ENCODE measurements at places on chromosomes 11 and 22. TPM values are rescaled to one million over a fixed set of nuclear protein-coding genes. Genes with fewer than 3 reads are reported as not detected.
A peak's percentile ranks its signal among the peaks of the same experiment; 100 is the strongest.

Gene CARD16
- 8.3 TPM for polyA plus RNA-seq

DNA sequence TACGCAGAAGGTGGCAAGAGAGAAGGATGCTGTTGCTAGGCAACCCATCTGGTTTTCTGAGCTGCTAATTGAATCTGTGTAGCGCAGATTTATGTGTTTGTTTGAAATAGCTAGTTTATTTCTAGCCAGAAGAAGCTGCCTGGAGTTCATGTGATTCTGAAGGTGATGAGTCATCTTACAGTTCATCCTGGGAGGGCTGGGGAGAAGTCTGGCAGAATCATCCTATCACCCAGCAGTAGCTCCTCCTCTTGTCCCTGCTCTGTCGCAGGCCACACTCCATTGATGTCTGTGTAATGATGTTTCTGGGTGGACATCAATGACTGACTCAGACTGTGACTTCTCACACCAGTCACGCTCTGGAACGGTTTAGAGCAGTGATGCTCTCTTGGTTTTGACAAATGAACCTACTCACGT is 4.8 kb upstream of the FBXO7 start:
- DNase-seq: peak; percentile 3

DNA sequence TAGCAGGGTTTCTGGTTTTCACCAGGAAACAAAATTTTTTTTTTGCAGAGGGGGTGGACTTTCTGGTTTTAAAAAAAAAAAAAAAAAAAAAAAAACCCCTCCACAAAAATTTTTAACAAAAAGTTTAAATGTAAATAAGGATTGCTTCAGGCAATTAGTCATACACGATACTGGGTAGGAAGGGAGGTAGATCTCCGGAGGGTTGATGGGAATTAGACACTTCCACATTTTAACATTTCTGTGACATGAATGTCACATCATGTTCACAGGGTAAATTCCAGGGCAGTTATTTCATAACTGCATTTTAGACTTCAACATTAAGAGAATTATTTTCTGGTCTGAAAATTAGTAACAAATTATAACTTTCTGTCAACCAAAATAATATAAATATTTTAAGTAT is 15.9 kb downstream of the NUP98 start:
- DNase-seq: no peak

Gene GGTLC2
- polyA plus RNA-seq: not detected

GRCh38 chr11:70460964-70461363 is 62.6 kb downstream of the CTTN start:
- no peak for DNase-seq

Gene OR10A2
- not detected for polyA plus RNA-seq

GRCh38 chr11:72238040-72238450 is 5.9 kb downstream of the PHOX2A start:
- DNase-seq: no peak

- DNase-seq: peak; percentile 83
Observed at GRCh38 chr22:46069521-46070214, 80.7 kb upstream of the PPARA start.

Gene TPH1
- polyA plus RNA-seq: 0.14 TPM

DNA sequence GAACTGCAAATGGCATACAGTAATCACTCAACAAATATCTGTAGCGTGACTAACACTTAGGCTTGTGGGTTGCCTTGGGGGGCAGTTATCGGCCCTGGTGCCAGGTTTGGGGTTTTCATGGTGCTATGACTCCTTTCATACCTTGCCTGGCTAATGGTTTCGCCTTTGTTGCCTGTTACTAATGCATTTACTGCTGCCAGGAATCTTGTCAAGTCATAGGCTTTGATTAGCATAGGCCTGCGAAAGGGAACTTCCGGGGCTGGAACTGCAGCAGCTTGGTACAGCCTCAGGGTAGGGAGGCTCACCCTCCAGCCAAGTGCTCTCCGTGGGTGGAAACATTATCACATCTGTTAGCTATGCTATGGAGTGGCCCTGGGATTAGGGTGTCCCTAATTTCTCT is 13.2 kb downstream of the SLC25A18 start:
- DNase-seq: no peak

Gene CHRNA10
- 3.9 TPM for polyA plus RNA-seq

DNA sequence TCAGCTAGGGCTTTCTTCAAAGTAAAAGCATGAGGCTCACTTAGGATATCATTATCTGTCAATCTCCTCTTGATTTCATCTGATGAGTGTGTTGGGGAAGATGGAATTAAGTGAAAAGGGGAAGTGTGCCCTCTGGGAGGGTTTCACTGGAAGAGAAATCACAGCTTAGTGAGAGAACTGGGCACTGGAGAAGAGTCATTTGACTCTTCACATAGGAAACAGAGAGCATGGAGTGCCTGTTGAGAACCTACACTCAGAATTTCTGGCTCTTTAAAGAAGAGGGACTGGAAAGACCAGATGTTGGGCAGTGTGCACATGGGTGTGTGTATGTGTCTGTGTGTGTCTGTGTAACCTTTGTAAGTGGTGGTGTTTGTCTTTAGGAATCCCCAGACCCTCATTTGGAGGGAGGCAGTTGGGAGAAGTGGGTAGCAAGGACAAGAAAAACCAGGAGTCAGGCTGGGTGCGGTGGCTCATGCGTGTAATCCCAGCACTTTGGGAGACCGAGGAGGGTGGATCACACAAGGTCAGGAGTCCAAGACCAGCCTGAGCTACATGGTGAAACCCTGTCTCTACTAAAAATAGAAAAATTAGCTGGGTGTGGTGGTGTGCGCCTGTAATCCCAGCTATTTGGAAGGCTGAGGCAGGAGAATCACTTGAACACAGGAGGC is 10.0 kb downstream of the STX3 start:
- no peak for DNase-seq

DNA sequence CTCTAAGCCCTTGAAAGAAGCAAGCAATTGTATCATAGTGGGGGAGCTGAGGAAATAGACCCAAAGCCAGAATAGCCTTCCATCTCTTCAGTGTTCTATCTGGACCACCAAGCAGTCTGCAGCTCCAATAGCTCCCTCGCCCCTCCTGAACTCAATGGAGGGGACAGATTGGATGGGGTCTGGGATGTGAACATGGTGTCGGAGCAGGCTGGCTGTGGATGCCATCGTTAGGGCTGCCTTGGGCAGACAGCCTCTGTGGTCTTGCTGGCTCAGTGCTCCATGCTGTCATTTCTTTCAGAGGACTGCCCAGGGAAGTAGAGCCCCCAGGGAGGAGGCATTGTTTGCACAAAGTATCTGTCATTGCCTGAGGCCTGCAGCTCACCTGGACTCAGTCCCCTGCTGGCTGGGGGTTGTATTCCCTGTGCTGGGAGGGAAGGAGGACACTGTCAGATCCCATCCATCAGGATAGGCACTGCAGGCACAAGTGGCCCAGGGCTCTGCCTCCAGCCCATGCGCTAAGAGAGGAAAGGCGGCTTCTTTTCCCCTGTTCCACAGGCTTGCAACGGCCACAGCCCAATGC is 537.7 kb downstream of the BUD13 start:
- DNase-seq: no peak

- no peak for DNase-seq
Observed at GRCh38 chr11:28491431-28491830, 383.2 kb downstream of the METTL15 start.

DNA sequence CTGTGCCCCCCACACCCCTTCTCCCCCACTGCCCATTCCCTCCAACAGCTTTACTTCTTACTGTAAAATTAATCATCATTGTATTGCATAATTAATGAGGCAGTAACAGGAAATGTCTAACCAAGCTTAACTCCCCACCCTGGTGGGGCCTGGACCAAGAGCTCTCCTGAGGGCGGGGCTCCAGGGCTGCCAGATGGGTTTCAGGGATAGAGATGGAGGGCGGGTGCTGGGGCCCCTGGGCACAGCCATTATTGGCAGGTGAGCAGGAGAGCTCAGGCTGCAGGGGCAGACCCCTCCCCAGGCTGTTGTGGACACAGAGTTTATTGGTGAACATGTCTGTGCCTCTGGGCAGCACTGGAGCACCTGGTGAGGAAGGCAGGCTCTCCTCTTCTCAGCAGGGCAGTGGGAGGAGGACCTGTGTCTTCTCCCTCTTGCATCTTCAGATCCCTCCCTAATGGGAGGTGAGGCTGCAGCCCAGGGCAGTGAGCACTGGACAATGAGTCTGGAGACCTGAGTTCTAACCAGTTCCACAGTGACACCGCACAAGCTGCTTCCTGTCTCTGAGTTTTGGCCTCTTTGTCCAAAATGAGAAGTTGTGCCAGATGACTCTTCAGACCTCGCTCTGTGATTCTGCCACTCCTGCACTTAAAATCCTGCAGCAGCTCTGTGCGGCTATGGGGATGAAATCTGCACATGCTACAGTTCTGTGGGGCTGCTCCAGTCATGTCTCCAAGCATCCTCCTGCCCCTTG is 233.3 kb downstream of the CEP164 start:
- no peak for DNase-seq

- DNase-seq: no peak
Observed at GRCh38 chr11:2839395-2839943, 46.1 kb downstream of the CDKN1C start.

Gene ASPHD2
- polyA plus RNA-seq: 1.6 TPM

- no peak for DNase-seq
Observed at GRCh38 chr11:117547195-117547850, 219.7 kb downstream of the CEP164 start.

Gene GNAZ
- 3.5 TPM for polyA plus RNA-seq

Gene SLC7A4
- 1.0 TPM for polyA plus RNA-seq

DNA sequence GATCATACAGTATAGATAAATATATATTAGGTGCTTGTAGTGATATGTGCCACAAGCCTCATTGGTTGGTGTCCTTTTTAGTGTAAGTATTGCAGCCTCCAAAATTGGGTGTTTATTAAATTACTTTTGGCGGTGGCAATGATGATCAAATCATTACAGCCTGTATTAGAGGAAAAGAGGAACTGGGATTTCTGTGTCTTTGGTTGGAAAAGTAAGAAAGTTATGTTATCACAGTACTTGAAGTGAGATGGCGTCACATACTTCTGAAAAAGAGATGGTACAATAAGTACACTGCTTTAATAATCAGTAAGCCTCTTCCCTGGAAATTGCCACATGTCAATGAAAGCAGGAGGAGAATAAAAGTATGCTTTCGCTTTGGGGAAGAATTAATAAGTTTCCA is 523 bp upstream of the MPZL3 start:
- DNase-seq: no peak

GRCh38 chr11:19923626-19924025 is 211.0 kb downstream of the NAV2 start:
- DNase-seq: no peak

Gene STK33
- polyA plus RNA-seq: 4.1 TPM

DNA sequence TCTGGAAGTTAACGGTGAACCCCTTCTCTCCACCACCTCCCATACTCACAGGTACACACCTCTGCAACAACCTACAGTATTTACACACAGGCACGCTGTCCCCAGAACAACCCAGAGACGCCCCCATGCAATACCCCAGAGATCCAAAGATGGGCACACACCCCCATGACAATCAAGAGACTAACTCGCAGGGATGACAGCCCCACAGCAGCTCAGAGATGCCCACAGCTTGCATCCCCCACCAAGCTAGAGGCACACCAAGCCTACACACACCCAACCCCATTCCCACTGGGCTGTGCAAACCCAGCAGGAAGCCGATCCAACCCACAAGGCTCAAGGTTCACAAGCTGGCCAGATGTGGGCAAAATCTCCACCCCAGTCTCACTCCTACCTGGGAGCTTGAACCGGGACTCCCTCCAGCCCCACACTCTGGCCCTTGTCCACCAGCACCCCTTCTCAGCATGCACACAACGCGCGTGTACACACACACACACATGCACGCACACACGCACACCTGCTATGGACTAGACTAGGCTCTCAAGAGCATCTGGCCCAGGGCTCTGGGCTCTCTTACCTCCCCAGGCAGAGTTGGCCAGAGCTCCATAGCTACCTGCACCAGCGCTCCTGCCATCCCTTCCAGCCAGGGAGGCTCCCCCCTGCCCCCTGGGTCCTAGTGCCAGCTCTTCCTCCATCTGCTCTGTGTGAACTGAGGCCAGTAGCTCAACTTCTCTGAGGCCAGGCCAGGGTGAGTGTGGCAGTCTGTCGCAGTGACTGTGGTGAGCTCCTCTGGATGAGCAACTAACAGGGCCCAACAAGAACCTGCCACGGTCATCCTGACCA is 11.5 kb downstream of the STARD10 start:
- DNase-seq: no peak

Gene TNNI2
- polyA plus RNA-seq: 2,222 TPM

- no peak for DNase-seq
Observed at GRCh38 chr11:394858-395655, 1.0 kb downstream of the PKP3 start.

Gene DLG2
- polyA plus RNA-seq: 12.2 TPM

Gene FRMD8
- 7.9 TPM for polyA plus RNA-seq
